Mucosa of gallbladder (tissue), 1 donor: ENCODE measurements at places on chromosomes 1 and 21. TPM values are rescaled to one million over a fixed set of nuclear protein-coding genes. Genes with fewer than 3 reads are reported as not detected.

HFM1 gene
- total RNA-seq, result 0.60 TPM

HTR6 gene
- not detected for total RNA-seq

DNA sequence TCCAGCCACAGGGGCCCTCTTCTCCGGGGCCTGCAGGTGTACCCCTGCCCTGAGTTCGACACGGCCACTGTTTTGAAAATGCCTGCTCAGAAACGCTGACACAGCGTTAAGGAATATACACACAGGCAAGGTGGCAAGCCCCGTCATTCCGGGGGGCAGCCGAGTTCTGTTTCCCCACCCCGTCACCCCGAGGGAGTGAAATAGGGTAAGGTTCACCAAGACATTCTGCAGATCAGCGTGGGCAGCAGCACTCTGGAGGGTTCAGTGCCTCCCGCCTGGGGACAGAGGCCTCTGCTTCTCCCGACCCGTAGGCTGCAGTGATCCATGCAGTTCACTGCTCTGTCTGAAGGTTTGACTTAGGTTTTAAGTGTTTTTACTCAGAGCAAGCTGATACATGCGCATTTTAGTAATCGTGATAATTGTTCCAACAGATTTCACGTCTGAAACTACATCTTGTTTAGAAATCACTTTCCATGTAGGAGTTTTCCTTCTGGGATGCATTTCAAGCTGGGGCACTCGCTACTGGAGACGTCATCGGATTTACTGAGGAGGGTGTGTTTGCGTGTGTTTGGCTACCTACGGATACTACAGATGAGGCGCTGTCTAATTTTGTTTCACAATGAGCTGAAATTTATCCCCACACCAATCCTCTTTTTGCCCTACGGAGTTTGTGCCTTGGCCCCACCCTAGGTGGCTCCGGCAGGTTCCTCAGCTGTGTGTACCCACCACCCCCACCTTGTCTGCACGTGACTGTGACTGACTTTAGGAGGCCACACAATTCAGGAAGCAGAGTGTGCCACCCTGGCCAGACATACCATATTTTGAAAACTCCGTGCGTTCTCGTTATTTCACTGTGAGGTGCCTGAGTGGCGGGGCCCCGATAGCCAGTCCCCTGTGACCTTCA lies 63.5 kb downstream of the AGPAT3 start:
- no peak for DNase-seq

DNA sequence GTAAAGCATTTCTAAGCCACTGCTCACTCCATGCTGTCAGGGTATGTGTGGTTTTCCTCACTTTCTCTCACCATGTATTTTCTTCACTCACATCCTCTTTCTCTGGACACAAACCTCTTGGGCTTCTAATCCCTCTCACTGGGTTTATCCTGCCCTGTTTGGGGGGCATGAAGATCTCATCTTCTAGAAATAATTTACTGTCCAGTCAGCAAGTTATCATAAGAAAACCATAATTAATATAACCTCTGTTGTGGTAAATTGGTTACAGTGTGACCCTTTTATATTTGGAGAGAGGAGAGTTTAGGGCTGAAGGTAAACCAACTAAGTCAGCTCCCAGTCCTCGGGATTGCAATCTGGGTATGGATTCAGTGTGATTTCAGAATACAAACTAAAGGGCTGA lies 213.8 kb upstream of the PROX1 start:
- no peak for DNase-seq

DNA sequence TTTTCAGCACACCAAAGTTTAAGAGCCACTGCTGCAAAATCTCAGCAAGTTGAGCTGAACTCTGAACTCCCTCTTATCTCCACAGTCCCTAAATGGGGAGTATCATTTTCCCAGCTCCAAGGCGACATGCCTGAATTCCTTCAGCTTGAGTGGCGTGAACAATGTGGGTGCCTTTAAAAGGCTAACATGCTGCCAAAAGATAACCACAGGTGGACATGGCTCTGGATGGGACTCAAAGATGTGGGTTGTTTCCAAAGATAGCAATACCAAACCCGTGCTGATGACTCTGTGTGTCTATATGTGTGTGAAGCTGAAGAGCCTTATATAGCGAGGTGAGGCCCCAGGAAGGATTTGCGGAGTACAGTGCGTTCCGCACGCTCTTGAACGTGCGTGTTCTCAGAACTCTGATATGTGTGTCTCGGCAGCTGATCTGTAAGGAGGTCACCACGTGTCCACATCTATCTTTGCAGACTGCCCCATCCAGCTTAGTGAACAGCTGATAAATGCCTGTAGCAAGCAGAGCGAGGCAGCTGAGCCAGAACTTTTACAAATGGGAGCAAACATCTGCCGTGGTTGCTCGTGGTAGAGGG lies 189.2 kb downstream of the DYRK1A start:
- DNase-seq, result no peak
